CD4-positive, alpha-beta memory T cell (primary cell): ENCODE measurements at places on chromosomes 11 and 22. TPM values are rescaled to one million over a fixed set of nuclear protein-coding genes. Genes with fewer than 3 reads are reported as not detected.

DNA sequence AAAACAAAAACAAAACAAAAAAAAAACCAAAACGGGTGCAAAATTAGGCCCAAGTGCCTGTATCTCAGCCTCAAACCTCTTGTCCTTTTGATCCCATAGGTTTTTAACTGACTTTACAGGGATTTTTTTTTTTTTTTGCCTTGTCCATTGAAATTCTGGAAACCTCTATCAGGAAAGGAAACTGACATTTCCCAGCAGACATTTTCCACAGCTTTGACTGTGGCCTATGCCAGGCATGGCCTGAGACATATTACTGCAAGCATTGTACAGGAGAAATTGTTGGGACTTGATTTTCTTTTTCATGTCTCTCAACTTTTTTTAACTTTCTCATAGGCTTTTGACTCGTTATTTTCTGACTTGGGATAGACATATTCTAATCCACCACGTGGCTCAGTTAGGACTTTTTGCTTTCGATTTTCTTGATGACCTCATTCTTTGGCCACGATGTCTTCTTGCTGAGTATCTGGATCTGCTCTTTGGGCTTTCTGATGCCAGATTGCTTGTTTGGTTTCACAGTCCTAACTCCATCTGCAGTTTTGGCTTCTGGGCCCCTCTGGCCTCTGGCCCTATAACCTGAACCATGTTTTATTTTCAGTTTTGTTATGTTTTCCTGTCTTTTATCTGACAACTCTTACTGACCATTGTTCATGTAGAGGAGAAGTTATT, 336.1 kb upstream of the C11orf87 start:
- no peak for DNase-seq

DNA sequence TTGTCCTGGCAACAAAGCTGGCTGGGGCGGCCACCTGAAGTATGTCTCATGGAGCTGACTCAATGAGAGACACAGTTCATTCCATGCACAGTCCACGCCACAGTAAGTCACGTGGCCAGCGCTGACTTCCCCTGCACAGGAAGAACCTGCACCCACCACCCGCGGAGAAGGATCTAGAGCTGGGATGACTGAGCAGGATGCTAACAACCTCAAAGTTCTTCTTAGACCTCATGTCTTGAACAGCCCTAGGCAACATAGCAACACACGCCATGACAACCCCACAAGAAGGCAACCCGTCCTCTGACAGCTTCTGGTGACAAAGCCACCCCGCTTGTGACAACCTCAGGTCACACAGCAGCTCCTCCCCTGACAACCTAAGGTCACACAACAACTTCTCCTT, 76.9 kb upstream of the B3GAT1 start:
- no peak for DNase-seq

DNA sequence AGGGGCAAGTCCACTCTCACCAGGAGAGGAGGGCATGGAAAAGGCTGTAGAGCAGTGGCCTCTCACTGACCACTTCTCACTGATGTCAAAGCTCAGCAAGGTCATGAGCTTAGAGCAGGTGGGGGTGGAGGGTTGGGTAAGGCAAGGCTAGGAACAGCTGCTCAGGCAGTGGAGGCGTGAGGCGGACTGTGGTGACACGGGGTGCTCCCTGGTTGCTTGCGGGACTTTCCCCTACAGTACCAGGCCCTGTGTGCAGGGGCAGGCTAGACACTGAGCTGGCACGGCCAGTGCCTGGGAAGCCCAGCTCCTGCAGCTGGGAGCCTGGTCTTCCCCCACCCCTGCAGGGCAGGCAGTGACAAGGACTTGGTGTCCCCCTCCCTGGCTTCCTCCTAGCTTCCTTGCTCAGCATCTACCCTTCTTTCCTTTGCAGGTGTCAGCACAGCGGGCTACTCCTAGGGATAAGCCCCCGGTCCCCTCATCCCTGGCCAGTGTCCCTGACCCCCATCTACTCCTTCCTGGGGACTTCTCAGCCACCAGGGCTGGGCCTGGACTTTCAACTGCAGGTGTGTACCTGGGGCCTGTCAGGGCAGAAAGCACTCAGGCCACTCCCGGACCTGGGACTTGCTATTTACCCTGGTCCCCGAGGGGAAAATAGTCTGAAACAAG, 45.6 kb downstream of the PISD start:
- DNase-seq = no peak

GRCh38 chr11:99670067-99670676, 649.4 kb downstream of the CNTN5 start:
- no peak for DNase-seq

- DNase-seq = no peak
Measured at GRCh38 chr11:133926466-133927246, 30.1 kb downstream of the IGSF9B start.

- DNase-seq = no peak
Measured at GRCh38 chr11:95375886-95376285, 144.9 kb upstream of the SESN3 start.

DNA sequence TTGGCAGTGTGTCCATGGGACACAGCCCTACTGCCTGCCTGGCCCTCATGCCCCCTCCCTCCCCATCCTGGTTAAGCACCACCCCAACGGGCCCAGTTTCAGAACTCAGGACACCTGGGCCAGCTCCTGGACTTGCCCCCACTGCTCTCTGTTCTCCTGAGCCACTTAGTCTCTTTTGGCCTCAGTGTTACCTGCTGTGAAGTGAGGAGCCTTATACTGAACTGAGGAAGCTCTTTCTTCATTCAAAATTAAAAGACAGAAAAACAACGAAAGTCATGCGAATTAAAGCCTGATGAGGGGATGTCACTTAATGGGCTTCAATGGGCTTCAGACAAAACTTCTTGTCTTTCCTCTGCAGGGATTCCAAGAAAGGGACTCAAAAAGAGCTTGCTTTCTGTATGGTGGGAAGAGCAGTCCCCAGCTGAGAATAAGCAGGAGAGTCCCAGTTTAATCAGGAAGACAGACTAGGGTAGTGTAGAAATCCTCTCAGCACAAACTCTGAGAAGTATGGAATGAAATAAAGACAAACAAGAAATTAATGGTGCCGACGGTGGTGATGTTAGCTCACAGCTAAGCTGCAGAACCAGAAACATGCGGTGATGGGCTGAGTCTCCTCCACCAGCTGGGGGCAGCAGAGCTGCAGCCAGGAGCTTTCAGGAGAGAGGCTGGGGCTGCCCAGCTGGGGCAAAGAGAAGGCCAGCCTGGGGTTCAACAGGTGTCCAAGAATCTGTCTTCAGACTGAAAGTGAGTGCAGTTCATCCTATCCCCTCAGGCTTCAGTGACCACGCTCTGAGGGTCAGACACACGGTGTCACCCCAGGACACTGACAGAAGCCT, 101.0 kb downstream of the GGTLC2 start:
- DNase-seq = peak; percentile 41

- DNase-seq = no peak
Measured at GRCh38 chr11:119684361-119685110, 44.5 kb downstream of the NECTIN1 start.

DNA sequence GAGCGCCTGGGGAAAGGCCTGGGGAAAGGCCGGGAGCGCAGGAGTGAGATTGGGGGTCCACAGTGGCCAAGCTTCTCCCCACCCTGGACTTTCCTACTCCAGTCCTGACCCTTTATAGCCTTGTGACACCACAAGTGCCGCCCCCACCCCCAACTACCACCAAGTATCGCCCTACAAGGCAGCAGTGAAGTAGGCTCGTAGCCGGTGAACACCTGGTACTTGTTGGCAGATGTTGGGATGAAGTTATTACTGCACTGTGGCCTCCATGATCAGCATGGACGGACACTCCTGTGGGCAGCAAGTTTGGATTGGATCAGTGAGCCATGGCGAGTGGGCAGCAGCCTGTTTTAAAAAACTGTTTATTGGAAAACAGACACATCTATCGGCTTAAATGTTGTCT, 45.0 kb downstream of the EIF3F start:
- DNase-seq = no peak

- no peak for DNase-seq
Measured at GRCh38 chr22:50074056-50074455, 11.2 kb downstream of the MLC1 start.

GRCh38 chr11:81941998-81942397, 791.7 kb downstream of the FAM181B start:
- no peak for DNase-seq

DNA sequence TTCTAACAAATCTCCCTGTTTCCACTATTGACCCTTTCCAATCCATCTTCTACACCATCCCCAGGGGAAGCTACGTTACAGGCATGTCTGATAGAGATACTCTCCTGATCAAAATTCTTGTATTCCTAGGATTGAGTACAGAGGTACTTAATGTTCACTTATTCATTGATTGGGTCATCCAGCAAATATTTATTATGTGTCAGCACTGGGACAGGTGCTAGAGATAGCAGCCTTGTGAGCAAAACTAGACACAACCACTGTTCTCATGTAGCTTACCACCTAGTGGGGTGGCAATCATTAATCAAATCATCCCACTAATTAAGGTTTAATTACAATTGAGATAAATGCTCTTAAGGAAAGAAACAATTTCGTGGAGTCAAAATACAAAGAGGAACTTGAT, 9.4 kb upstream of the RTCB start:
- no peak for DNase-seq

- no peak for DNase-seq
Measured at GRCh38 chr11:63872800-63873197, 33.9 kb downstream of the MARK2 start.

DNA sequence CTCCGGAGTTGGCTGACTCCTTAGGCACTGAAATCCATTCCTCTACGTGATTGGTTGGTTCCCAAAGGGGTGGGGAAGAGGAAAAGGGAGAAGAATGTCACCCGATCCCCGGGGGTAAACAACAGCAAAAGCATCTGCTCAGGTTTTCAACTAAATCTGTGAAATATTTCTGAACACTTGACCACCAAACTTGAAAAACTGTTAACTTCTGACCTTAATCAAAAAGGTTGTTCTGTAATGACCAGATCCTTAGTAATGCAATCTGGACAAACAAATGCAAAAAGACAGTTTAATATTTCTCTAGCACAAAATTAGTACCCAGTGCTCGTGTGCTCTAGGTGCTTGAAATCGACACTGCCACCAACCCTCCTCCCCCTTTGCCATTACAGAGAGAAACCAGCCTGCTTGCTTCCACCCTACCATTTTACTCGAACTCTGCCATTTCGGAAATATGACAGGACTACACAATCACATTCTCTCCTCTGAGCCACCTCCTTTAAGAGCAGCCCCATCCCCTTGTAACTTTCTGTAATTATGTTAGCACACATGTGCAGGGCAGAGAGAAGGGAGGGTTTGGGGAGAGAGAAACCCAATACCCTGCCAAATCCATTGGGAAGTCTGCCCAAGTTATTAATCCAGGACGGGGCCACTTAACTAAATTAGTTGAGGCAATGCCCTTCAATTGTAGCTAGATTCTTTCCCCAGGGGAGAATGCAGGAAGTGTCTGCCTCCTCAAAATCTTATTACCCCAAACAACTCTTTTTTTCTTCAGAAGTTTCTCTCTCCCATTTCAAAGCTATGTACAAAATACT, 113.8 kb downstream of the RBFOX2 start:
- no peak for DNase-seq

DNA sequence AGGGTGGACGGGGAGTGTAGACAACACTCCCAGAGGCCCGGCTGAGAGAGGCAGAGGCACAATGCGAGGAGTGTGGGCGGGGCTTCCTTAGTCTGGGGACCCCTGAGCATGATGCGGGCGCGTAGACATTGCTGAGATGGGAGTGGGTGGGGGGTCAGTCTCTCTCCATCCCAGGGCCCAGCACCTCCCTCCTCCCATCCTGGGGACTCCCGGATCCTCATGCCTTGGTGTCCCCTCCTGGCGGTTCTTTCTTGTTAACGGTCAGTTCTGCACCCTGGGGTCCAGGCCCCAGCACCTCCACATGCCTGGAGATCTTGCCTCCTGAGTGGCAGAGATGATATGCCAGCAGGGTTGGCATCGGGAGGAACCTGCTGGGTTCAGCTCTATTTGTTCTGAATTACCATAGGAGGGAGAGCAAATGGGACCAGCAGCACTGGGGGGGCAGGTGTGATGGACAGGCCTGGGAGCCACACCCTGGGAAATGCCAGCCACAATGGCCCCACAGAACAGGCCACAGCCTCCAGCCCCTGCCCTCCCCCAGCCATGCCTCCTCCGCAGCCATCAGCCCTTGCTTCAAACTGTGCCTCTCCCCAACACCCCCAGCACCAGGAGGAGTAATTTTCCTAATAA, 55.7 kb downstream of the RTL6 start:
- DNase-seq = no peak

GRCh38 chr11:2789791-2790567, 90.2 kb upstream of the KCNQ1OT1 start:
- DNase-seq = no peak

GRCh38 chr11:43687120-43687791, 6.7 kb downstream of the HSD17B12 start:
- DNase-seq = no peak

- no peak for DNase-seq
Measured at GRCh38 chr22:30564761-30565119, 9.7 kb downstream of the GAL3ST1 start.

- DNase-seq = no peak
Measured at GRCh38 chr11:20627701-20628100, 28.3 kb downstream of the SLC6A5 start.

- no peak for DNase-seq
Measured at GRCh38 chr11:76200006-76200940, 6.0 kb downstream of the WNT11 start.

GRCh38 chr11:18692941-18693760, 5.4 kb upstream of the TMEM86A start:
- no peak for DNase-seq

- no peak for DNase-seq
Measured at GRCh38 chr11:118953265-118953664, 2.8 kb upstream of the UPK2 start.

DNA sequence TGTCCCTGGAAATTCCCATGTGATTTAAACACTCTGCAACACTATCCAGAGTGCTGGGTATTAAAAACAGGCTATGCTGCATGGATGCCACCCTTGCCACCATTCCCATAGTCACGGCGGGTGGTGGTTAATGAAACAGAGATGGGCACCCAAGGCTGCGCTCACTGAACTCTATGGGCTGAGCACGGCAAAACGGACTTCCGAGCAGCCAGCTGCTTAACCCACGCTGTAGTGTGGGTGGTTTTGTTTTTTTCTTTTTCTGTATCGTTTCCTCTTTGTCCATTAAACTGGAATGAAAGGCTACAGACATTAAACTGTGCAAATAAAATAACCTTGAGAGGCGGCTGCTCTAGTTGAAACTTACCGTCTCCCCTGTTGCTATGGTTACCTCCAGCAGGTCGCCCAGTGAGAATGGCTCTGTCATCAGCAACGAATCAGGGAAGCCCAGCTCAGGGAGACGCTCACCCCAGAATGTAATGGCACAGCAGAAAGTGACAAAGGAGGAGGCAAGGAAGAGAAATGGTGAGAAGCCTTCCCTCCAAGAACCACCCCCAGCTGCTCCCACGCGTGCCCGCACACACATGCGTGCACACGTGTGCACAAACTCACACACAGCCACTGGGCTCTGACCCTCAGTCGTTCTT, 102.1 kb downstream of the C11orf91 start:
- DNase-seq = no peak

- DNase-seq = no peak
Measured at GRCh38 chr11:32099516-32099915, 8.6 kb downstream of the RCN1 start.

Gene SMIM35
- total RNA-seq = 0.44 TPM

Gene FXYD2
- total RNA-seq = 9.3 TPM

Gene CHST1
- total RNA-seq = not detected

Gene PGA4
- not detected for total RNA-seq

Gene SLC15A3
- 5.4 TPM for total RNA-seq

Gene MMP12
- total RNA-seq = not detected

Gene MS4A13
- not detected for total RNA-seq

Gene SYCE3
- total RNA-seq = not detected

Gene GGTLC3
- not detected for total RNA-seq

Gene PANX3
- not detected for total RNA-seq

Gene KLHDC7B
- 7.5 TPM for total RNA-seq

Gene PLEKHB1
- 63.2 TPM for total RNA-seq

Gene ALDH3B1
- total RNA-seq = 0.72 TPM

Gene AMOTL1
- 0.06 TPM for total RNA-seq

Gene CRYBB1
- total RNA-seq = not detected

Gene CFAP300
- total RNA-seq = not detected
